ENCODE measurements at places on chromosomes 3 and 15.

GRCh38 chr3:3646934-3647333 lies 152.3 kb upstream of the LRRN1 start:
- DNase-seq = no peak

DNA sequence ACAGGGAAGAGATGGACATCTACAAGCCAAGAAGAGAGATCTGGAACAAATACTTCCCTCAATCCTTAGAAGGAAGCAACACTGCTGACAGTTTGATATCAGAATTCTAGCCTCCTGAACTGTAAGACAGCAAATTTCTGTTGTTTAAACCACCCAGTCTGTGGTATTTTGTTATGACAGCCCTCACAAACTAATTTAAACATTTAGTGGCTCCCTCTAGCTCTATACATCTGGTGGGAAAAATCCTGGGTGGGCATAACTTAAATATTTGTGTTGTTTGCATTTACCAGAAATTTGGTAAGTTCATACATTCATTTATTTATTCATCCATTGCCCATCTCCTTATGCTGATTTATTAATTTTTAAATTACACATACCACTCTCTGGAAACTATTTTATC lies 62.5 kb upstream of the GSK3B start:
- DNase-seq = no peak

GRCh38 chr3:70064194-70064779 lies 64.8 kb downstream of the SAMMSON start:
- DNase-seq = no peak

DNA sequence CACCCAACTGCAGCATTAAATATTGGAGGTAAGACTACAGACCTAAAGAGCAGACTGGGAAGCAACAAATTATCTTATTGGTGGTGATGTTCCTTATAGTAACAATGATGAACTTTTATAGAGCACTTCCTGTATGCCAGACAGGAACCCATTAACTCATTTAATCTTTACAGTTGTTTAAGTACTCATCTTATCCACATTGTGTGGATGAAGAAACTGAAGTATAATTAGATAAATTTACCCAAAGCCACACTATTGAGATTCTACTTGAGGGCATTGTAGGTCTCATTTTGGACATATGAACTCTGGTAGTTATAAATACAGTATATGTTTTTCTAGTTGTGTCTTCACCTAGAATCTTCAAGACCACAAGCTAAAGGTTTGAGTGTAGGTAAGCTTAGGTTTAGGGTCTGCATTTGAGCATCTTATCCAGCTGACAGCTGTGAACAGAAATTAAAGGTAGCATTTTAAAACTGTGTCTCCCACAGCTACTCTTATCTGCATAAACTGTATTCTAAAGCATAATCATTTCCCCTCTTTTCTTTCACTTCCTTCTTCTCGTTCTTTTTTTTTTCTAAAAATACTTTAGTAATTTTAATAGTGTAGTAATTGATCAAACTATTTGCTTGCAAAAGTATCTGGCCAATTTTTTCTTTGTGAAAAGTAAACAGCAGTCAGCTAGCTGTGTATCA lies 138.2 kb downstream of the UBE2E2 start:
- no peak for DNase-seq

DNA sequence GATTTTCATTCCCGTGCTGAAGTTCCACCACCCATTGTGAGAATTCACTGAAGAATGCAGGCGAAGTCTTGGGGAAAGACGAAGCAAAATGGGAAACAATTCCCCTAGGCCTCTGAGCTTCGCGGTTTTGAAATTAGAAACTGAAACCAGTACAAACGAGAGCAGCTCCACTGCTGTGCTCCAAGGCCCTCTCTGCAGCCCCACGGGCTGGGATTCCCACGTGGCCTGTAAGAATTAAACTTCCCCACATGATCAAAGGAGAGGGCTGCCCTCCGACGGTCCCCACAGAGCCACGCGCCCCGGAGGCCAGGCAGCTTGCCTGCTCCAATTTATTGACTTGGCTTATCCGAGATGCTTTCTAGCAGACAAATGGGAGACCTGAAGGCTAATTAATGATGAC lies 144.0 kb downstream of the GREM1 start:
- DNase-seq = peak; percentile 77

DNA sequence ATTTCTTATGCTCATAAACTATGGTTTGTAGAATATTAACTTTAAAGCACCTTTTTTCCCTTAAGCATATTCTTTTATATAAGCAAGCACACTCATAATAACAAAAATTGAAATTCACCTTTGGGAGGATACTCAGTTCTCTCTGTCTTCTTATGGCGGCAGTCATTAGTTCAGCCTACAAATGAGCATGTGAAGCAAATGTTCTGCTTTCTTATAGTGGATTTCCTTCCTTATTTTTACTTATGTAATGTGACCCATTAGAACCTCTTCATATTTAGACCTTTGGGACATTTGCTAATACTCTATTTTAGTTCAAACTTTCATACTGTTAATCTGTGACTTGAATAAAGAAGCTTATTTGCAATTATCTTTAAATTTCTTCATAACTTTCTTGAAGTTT lies at the start of gene P2RY13:
Gene P2RY13, minus strand, starts transcription at position 187 of the 400 bp plus-strand sequence. Its CDS starts 21 bp downstream, at position 166.
- DNase-seq = no peak

GRCh38 chr3:50010959-50011358 lies 71.0 kb downstream of the RBM6 start:
- peak; percentile 37 for DNase-seq

- DNase-seq = peak; percentile 6
These were observed at the start of gene ERC2 for GRCh38 chr3:56468184-56469106. Gene ERC2 (minus strand): TSS chr3:56468467.

DNA sequence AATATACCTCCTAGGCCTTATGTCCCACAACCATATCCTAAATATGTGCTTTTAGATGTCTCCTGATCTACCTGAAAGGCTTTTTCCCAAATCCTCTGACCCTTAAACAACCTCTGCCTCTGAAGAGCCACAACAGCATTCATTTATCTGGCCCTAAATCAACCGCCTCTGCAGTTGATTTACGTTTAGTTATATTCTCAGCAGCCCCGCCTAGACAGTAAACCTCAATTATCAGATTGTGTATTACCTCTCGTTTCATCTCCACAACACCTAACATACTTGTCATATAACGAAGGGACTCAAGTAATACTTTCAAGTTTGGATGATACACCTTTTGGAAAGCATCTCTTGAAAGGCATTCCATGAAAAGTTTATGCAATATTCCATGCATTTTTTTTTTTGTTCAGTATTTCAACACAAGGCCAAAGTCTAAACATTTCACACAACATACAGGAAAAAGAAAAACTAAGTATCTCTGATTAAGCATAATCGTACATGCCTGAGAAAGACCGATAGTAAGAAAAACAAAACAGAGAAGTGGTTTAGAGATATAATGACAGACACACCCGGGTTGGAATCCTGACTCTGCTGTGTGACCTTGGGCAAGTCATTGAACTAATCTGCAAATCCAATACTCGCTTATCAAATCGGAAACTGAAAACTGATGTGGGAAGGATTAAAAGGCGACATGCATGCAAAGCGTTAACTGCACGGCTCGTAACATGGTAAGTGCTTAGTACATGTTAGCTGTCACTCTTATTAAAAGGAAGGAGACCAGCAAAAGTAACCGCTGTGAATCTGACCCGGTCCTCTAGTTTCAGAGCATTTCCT lies 778 bp downstream of the CRBN start:
- DNase-seq = no peak

DNA sequence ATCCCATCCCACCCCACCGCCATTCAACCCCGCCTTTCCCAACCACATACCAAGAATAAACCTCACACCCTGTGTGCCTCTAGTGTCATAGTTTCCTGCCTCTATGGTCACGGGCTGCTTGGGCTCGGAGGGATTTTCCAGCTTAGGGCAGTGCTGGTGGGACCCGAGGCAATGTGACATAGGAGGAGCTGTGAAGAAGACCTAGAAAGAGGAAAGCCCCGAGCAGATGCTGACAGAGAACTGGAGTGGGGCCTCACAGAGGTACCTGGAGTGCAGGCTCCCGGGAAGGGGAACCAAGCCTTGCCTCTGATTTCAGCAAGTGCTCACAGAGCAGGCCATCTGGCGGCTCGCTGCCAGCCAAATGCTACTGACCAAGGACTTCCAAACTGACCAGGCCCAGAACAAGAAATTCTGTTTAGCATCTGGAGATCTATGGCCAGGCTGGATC lies 27.5 kb downstream of the BHLHE40 start:
- DNase-seq = no peak

- DNase-seq = no peak
These were observed 82.1 kb downstream of the MYO1E start for GRCh38 chr15:59290295-59291212.

GRCh38 chr3:143171141-143171980 lies 51.8 kb downstream of the CHST2 start:
- peak; percentile 77 for DNase-seq

- no peak for DNase-seq
These were observed 359.8 kb upstream of the C2CD4B start for GRCh38 chr15:62524848-62525247.

DNA sequence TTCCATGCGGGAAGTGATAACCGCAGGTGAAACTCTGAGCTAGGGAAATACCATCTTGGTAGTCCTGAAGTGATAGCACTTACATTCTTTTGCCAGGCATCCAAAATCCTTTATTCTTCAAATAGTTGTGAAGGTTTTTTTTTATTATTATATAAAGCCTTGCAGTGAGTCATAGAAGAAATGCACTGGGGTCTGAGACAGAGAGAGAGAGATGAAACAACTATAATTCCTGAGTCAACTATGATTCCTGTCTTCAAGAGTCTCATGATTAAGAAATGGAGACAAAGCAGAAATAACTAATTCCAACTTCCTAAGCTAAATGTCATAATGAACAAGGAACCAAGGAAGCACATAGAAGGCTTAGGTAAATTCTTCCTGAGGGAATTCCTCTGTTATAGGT lies 495.6 kb downstream of the LPP start:
- peak; percentile 69 for DNase-seq

- DNase-seq = no peak
These were observed 102.9 kb upstream of the BFSP2 start for GRCh38 chr3:133296981-133297380.

DNA sequence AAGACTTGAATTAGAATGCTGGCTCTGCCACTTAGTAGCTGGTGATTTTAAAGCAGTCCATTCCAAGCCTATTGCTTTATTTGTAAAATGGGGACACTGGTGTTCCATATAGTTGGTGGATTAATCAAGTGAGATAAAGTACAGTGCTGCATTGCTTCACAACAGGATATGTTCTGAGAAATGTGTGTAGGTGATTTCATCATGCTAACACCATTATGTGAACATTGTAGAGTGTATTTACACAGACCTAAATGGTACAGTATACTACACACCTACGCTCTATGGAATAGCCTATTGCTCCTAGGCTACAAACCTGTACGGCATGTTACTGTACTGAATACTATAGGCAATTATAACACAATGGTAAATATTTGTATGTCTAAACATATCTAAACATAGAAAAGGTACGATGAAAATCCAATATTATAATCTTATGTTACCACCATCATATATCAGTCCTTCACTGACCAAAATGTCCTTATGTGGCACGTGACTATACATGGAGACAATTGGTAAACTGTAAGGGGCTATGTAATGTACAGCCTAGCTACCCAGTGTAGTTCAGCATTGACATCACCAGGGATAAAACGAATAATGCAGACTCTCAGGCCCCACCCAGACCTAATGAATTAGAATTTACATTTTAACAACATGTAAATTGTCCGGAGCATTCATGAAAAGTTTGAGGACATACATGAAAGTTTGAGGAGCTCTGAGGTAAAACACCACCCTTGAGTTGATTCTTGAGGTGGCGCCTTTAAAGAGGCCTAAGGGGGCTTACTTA lies 121.4 kb upstream of the BFSP2 start:
- no peak for DNase-seq

GRCh38 chr3:50503504-50504342 lies at the start of gene CACNA2D2:
Gene CACNA2D2 (minus strand): TSS chr3:50503634. CDS start chr3:50503423, 211 bp downstream.
- DNase-seq = no peak

- no peak for DNase-seq
These were observed 39.4 kb downstream of the THSD4 start for GRCh38 chr15:71154607-71155200.

DNA sequence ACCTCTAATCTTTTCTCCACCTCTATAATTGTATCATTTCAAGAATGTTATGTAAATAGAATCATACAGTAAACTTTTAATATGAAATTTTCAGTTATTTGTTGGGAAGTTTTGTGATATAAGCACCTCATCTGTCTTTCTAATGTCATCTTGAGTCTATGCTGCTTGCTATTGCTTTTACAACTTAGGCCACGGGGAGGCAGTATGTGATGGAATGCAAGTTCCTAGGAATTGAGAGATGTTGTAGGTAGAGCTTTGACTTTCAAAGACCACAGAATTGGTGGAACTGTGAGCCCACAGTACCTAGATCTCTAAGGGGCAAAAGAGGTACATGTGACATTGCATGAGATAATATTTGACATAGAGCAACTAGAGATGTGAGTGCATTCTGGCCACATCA lies 328.3 kb downstream of the MFSD1 start:
- DNase-seq = no peak

GRCh38 chr15:66038387-66039116 lies 169.3 kb downstream of the RAB11A start:
- no peak for DNase-seq

- no peak for DNase-seq
These were observed 23.1 kb downstream of the ADAMTS7 start for GRCh38 chr15:78788016-78788660.

- peak; percentile 62 for DNase-seq
These were observed 19.4 kb upstream of the PLCL2 start for GRCh38 chr3:16865335-16865734.

DNA sequence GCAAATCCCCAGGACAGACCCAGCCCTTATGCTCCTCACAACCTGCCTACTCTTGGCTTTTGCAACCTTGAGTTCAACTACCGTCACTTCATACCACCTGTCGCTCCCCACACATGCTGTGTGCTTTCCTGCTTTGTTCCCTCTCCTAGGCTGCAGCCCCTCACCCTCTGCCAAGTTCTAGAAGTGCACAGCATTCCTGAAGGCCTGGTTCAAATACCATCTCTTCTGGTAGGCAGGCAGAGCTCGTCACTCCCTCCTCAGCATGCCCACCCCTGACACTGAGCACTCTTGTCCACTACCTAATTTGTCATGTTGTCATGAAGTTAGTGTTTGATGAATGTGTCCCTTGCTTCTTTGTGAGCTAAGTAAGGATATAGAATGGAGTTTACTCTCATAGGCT lies 129.6 kb downstream of the SEMA6D start:
- DNase-seq = no peak

- peak; percentile 85 for DNase-seq
These were observed 6.8 kb downstream of the BCL6 start for GRCh38 chr3:187738331-187739093.

DNA sequence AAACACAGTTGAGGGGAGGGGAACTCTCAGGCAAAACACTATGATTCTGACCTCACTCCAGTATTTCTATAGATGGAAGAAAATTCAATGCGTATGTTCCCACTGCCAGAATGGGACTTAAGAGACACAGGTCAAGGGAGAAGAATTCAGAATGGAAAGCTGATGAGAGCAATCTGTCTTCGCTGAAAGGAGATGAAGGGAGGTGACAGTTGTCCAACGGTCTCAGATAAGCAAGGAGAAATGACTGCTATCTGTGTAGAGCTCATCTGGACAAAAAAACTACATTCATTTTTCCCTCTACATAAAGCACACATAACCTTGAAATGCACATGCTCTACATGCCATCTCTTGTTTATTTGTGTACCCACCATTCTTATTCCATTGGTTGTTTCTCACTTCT lies 405.1 kb downstream of the LSAMP start:
- DNase-seq = no peak

- peak; percentile 51 for DNase-seq
These were observed 2.1 kb downstream of the CD47 start for GRCh38 chr3:108088697-108089096.

- DNase-seq = no peak
These were observed 38.4 kb downstream of the LARP6 start for GRCh38 chr15:70815604-70816003.
